ENCODE measurements at places on chromosomes 3 and 15.
A peak's percentile ranks its signal among the peaks of the same experiment; 100 is the strongest.

GRCh38 chr3:138434276-138434874, at the start of gene ESYT3:
TSS of gene ESYT3 (plus strand) at chr3:138434616. CDS start at chr3:138434799, 183 bp downstream.
- DNase-seq, result no peak

- no peak for DNase-seq
These were observed 68.8 kb upstream of the IQSEC1 start for GRCh38 chr3:13141991-13142412.

DNA sequence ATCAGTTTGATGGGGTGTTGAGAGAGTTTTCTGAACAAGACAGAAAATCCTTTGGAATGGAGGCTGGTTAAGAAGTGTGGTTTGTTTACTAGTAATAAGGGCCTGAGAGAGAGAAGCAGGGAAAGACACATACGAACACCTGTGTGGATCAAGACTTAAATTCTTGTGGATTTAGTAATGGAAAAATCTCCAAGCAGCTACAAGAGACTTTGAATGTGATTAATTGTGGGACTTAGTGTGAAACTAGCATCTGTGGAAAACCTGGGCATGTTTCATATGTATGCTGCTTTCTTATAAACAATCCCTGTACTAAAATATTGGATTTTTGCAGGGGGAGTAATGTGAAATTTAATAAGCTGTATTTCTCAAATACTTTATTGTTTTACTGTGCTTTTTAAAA, 399.1 kb downstream of the SI start:
- DNase-seq, result no peak

DNA sequence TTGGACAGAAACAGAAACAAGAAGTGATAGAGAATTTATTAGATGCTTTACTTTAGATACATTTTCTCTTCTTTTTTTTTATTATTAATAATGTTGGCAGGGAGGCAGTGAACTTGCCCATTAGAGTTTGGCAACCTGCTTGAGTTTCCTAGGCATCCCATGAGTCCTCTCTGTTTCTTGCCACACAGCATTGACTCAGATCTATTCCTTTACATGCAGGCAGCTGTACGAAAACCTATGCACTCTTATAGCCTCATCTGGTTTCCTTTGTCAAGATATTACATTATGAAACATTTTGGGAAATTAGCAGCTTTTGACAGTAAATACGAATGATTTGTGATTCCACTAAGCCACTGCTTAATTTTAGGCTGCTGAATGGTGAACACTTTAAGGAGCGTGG, 23.3 kb downstream of the IL1RAP start:
- DNase-seq, result no peak

DNA sequence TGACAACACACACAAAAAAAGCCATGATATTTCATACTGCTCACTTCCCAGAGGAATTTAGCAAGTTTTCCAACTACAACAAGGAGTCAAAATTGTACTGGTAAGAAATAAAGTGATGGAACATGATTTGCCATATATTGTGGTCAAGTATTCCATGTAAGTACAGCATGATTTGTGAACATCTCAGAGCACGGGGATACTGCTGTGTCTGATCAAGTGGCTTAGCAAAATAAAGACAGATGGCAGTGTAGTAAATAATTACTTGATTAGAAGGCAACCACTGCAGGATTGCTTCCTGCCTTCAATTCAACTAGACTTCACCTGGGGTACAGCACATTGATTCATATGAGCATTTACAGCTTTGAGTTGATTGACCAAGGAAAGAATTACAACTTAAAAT, 51.6 kb upstream of the DUT start:
- peak; percentile 18 for DNase-seq

DNA sequence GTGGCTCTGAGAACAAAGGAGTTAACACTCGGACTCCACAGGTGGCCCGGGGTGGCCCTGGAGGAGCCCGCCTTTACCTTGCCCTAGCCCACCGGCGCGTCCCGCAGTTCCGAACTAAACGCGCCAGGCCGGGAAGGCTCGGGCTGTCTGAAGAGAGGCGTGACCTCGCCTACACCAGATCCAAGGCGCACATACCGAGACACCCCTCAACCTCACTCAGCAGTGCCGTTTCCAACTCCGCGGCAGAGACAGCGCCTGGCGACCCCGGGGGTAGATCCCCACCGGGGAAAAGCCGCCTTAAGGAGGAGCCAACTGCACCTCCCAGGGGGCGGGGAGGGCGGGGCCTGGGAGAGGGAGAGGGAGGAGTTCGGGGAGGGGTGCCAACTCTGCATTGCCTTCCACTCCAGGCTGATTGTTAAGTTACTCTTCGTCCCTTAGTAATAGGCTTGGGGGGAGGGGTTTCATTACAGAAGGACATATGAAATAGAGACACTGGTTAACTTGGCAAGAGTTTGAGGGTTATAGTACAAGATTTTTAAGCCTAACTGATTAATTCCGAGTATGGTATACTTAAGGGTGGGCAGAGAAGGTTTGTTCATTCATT, at the start of gene DLG1:
TSS of gene DLG1 (minus strand) at position 272 of the 604 bp plus-strand sequence. CDS start 1,408 bp downstream, outside the sequence.
- peak; percentile 87 for DNase-seq
